ENCODE measurements at places on chromosomes 1 and 21. TPM values are rescaled to one million over a fixed set of nuclear protein-coding genes. Genes with fewer than 3 reads are reported as not detected.

GRCh38 chr1:111422546-111423391, 4.8 kb downstream of the OVGP1 start:
- no peaks in the 10 kb centered on the region for H3K4me1 ChIP-seq
- peaks cover 3% of the 10 kb centered on the region for H3K36me3 ChIP-seq

GRCh38 chr1:22089787-22090186, 37.3 kb downstream of the CDC42 start:
- no peaks in the 10 kb centered on the region for H3K27me3 ChIP-seq
- H3K27ac ChIP-seq = peak overlapping the region; percentile 4
- peaks cover 10% of the 10 kb centered on the region for H3K4me1 ChIP-seq
- H3K36me3 ChIP-seq = peaks cover 27% of the 10 kb centered on the region
- no peak for DNase-seq

DNA sequence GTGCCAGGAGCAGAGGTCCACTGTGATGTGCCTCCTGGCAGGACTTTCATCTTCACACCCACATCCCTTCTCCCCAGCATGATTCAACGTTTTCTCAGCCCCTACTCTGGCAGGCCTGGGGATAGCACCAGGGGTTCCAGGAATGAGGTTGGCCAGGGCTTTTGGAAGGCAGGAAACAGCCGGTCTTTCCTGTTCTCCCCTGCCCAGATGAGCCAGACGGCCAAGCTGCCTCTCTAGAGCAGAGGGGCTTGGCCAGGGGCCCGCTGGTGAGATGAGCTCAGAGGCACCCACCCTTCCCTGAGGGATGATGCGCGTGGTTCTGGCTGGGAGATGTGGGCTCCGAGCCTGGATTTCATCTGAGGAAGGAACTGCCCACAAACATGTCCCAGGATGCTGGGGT, 4.3 kb upstream of the MFAP2 start:
- no peaks in the 10 kb centered on the region for H3K27me3 ChIP-seq
- H3K4me3 ChIP-seq = no peak overlapping the region
- DNase-seq = peak; percentile 96
- H3K4me1 ChIP-seq = no peaks in the 10 kb centered on the region

GRCh38 chr1:14742181-14742980, 143.9 kb downstream of the KAZN start:
- H3K27ac ChIP-seq = no peak overlapping the region
- DNase-seq = peak; percentile 93
- H3K4me3 ChIP-seq = no peak overlapping the region
- H3K36me3 ChIP-seq = no peaks in the 10 kb centered on the region
- H3K27me3 ChIP-seq = no peaks in the 10 kb centered on the region

DNA sequence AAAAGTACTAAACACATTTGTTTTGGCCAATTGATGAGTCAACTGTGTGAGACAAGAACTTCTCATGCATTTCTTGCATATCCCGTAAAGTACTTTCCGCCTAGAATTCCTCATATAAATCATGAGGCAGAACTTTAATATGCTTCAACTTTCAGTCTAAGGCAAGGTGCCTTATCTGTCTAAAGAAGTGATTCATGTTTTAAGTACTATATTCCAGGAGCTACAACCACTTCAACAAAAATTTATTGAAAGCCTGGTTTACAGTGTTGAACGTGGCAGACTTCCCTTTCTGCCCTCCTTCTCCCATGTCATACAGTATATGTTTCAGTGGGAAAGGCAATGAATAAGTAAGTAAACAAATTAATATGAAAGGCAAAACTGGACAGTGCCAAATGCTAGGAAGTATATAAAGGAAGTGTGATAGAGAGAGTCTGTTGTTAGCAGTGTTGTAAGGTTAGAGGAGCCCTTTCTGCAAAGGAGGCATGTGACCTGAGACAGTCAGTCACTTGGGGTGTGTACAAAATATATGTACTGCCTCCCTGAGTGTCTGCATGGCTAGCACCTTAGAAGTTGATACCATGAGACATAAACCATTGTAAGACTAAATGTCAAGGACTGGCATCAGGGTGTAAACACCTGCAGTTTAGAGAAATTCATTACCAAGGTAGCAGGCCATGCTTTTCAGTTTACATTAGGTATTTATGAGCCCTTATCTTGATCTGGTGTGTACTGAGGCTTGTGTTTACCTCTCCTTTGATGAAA, 362.2 kb downstream of the SRGAP2C start:
- no peaks in the 10 kb centered on the region for H3K36me3 ChIP-seq
- H3K4me1 ChIP-seq = no peaks in the 10 kb centered on the region
- H3K27me3 ChIP-seq = no peaks in the 10 kb centered on the region
- no peak overlapping the region for H3K27ac ChIP-seq

SELL gene
- not detected for total RNA-seq

RGS13 gene
- 1.4 TPM for total RNA-seq

CELA2A gene
- not detected for total RNA-seq

Data from cardiac muscle cell (in vitro differentiated cells and primary cell).